ENCODE measurements at places on chromosomes 6 and 20. TPM values are rescaled to one million over a fixed set of nuclear protein-coding genes. Genes with fewer than 3 reads are reported as not detected.

DNA sequence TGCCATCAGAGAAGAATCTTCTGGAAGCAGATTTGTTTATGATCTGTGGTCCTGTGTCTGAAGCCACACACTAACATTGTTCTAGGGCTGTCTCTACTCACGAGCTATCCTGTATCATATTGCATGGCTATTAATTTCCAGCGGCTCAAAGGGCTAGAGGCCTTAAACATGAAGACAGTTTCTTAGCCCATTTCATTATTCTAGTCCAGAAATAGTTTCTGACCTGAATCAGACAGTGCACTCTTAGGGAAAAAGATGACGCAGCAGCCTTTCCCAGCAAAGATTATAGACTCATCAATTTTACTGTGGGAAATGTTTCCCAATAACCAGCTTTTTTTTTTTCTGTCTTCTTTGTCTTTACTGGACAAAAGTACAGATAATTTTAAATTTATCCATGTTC, 105.3 kb upstream of the SUPT3H start:
- DNase-seq = no peak

DNA sequence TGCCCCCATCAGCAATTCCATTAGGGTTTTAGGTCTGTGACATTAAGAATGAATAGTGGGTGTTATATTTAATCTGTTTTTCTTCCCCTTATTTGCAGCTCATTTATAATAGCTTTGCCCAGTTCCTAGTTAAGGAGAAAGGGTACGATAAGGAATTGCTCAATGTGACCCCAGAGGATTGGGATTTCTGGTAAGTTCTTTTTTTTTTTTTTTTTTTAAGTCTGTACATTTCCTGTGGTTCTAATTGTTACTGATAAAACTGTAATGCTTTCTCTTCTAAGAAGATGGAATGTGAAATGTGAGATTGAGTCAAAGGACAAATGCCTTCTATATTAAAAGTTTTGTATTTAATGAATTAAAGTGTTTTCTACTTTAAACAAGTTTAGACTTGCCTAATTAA, 5.5 kb downstream of the NT5DC1 start:
- no peak for DNase-seq

Gene ADTRP
- 17.6 TPM for total RNA-seq

Gene GSTA3
- total RNA-seq = not detected

DNA sequence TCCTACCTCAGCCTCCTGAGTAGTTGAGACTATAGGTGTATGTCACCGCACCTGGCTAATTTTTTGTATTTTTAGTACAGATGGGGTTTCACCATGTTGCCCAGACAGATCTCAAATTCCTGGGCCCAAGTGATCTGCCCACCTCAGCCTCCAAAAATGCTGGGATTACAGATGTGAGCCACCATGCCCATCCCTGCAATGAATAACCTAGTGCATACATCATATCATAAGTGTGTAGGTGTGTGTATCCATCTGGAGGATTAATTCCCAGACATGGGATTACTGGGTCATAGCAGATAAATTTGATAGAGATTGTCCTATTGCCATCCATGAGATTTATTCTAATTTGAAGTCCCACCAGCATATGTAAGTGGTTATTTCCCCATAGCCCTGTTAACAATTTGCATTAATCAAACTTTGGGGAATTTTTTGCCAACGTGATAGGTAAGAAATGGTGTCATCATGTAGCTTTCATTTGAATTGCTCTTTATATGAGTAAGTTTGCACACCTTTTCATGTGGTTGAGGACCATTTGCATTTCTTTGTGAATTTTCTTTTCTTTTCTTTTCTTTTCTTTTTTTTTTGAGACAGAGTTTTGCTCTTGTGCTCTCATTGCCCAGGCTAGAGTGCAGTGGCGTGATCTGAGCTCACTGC, 29.9 kb upstream of the BACH2 start:
- peak; percentile 6 for DNase-seq

GRCh38 chr20:8427419-8428040, 295.5 kb downstream of the PLCB1 start:
- DNase-seq = no peak

GRCh38 chr6:42194056-42194455, 700 bp downstream of the GUCA1B start:
- DNase-seq = no peak

DNA sequence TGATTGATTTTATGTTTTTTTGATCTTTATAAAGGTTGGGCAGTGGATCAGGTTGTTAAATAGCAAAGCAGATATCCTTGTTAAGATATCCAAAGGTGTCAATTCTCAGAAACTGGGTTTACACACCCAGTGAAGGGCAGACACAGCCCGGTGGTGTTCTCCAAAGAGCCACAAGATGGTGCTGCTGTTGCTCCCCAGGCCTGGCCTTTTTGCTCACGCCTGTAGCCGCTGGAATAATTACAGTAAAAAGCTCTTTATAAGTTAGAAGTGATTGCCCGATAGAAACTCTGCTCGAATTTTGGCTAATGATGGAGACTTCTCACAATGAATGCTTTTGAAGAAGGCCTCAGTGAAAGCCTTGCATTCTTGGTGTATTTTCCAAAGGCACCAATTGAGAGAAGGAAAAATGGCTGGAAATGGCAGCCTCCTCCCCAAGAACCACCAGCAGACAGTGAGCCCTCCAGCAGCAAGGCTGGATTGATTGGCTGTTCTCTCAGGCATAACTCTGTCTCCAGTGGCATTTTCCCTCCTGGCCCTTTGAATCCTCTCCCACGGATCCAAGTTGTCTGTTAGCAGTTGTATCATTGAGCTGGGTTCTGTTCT, 120.5 kb upstream of the CHD6 start:
- DNase-seq = peak; percentile 34

Gene UST
- total RNA-seq = 26.9 TPM

Gene SEL1L2
- total RNA-seq = not detected

DNA sequence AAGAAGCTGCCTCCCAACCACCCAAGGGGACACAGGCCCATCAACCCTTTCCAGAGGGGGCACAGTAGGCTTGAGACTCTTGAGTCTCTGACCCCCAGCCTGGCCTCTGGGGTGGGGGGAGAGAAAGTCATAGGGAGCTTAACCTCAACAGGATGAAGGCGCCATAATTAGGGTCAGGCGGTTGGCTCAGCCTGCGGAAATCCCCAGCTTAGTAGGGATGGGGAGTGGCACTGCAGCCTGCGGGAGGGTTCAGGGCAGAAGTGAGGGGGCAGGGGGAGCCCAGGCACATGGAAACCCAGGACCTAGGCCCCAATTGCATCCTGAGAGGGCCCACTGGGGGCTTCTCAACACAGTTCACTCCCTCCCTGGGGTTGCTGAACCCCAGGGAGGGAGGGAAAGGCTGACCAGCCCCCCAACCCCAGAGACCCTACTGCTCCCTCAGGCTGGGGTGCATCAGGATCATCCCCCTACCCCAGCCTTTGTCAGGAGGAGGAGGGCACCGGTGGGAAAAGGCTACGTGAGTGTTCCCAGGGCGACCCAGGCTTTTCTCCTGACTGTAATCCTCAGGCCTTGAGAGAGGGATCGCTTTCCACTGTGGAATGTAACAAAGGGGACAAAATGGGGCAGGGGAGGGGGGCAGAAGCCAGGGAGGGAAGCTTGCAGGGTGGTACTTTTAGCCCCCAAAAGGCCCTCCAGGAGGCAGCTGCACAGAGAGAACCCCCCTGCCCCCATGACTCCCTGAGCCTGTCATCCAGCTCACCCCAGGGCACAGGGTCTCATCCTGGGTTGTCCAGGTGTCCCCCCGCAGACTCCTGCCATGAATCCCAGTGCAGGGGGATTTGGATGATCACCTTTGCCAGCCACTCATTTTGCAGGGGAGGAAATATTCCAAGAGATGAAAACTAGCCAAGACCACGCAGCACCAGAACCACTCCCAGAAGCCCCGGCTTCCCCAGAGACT, 46.4 kb downstream of the MRPL14 start:
- no peak for DNase-seq

- peak; percentile 18 for DNase-seq
Observed at GRCh38 chr20:59207742-59208357, 44.2 kb downstream of the ZNF831 start.

DNA sequence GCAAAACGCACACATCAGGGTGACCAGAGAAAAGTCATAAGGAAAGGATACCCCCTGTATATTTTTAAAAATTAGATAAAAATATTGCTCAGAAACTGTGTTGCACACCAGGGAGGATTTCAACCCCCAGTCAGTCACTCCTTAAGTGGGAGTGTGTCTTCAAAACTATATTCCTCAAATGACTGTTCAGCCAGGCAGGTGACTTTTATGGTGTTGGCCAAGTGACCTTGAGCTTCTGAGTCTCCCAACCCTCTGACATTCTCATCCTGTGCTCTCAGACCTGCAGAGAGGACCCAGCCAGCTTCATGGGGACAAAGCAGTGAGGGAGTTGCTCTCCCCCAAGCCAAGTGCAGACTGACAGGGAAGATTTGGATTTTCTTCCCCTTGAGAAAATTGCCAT, 311.9 kb upstream of the JARID2 start:
- no peak for DNase-seq

Gene LY6G6F
- not detected for total RNA-seq

Gene GATA5
- total RNA-seq = not detected

- DNase-seq = no peak
Observed at GRCh38 chr6:142764311-142764710, 180.7 kb downstream of the HIVEP2 start.

GRCh38 chr6:46507426-46507825, 16.2 kb upstream of the RCAN2 start:
- DNase-seq = peak; percentile 33

DNA sequence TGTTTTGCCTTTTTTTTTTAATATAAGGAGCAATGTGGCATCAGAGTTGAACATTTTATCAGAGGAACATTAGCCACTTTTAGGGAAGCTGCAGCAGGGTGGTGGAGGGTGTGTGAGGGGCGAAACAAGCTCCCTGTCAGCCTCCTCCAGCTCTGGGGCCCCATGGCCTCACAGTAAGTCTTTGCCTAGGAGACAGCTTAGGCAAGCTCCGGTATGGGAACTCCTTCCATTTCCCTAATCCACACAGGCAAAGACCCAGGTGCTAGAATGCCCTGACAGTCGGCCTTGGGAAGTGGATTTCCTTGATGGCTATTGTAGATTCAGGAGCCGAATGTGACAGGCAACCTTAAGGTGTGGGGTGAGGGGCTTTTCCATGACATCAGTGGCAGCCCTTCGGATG, 862 bp downstream of the PRND start:
- no peak for DNase-seq

Gene KIF6
- not detected for total RNA-seq
